ENCODE measurements at places on chromosomes 3 and 15.

GRCh38 chr3:122033023-122033422 lies 11.0 kb upstream of the ILDR1 start:
- no peak for DNase-seq

DNA sequence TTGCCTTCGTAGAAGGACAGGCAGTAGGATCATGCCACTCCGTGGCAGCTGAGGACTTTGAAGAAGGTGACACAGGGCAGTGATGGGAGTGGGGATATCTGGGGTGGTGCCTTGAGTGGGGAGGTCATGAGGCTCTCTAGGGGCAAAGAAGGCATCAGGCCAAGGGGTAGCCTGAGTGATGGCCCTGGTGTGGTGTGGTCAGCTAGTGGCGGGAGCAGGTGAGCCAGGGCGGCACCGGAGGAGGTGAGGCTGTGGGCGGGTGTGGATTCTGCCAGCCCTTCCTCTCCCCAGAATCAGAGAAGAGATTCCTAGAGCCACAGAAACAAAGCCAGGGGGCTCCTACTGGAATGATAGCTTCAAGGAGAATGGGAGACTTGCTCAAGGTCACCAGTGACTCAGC lies 18.4 kb downstream of the WNT7A start:
- DNase-seq = no peak

DNA sequence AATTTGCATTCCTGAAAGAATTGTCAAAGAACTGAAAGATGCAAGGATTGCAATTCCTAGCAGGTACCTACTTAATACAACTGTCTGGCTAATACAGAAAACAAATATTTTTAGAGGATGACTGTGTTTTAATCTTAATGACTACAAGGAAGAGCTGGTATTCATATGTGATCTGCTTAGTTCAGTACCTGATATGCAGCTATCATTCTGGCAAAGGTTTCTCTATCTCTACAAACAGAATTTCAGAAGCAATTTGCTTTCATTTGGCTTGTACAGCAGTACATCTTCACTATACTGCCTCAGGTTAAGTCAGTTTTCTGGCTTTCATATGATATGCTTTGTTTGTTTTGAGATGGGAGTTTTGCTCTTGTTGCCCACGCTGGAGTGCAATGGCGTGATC lies 51.3 kb downstream of the TBL1XR1 start:
- no peak for DNase-seq

DNA sequence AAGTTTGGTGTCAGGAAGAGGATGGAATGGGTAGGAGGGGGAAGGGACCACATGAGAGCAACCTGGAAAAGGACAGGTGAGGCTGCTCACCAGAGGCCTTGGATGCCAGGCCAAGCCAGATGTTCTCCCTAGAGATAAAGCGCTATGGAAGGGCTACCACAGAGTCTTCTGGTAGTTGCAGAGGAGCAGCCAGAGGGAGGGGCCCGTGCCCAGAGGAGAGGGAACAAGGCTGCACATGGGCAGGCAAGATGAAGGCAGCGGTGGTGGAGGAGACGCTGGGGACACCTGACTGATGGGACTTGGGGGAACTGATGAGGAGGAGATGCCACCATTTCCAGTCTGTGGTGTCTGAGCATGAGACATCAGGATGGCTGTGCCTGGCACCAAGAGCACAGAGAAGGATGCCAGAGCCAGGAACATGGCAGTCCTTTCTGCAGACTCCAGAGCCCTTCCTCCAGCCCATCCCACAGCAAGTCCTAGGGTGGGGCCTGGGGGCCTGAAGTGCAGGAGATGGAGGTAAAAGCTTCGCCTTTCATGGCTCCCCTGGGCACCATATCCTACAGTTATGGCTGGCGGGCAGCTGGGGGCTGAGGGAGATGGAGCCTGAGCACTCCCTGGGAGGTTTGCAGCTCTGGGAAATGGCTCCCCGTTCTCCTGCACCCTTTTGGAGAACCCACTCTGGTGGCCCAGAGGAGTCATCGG lies 103.0 kb downstream of the ETFA start:
- DNase-seq = no peak

DNA sequence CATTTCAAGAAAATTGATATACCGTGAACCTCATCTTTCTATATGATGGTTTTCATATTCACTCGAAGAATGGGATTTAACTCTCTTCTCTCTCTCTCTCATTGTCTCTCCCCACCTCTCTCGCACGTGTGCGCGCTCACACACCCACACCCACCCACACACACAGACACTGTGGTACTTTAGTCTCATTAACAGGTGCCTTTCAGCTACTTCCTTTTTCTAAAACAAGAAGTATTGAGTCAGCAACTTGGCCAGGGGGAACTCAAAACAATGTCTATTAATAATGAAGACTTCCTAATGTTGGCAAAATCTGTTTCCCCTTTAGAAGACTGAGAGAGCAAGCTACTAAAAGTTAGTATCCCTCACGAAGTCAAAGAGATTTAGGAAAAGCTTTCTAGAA lies 150.7 kb downstream of the TMCO5A start:
- no peak for DNase-seq

DNA sequence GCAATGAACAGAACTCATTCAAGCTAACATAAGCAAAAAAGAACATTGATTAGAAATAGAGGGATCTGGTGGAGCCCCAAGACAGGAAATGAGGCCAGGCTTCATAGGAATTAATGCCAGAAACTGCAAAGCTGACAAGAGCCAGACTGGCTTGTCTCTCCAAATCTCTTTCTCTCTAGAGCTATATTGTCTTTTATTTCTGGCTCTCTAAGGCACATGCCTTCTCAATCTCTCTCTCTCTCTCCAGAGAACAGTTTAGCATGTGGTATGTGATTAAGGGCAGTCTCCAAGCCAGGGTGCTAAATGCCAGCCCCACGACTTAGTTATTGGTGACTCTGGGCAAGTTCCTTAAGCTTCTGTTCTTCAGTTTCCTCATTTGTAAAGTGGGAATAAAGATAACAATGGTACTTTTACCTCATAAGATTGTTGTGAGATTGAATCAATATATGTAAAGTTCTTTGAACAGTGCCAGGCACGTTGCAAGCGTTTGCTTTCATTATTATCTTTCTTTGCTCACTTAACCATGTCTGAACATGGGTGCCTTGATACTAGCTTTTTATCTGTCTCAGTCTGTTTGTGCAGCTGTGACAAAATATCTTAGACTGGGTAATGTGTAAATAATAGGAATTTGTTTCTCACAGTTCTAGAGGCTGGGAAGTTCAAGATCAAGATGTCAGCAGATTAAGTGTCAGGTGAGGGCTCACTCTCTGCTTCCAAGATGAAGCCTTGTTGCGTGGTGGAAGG lies 123.2 kb downstream of the BDH1 start:
- no peak for DNase-seq

GRCh38 chr15:42707873-42708544 lies 28.9 kb downstream of the CDAN1 start:
- DNase-seq = no peak

DNA sequence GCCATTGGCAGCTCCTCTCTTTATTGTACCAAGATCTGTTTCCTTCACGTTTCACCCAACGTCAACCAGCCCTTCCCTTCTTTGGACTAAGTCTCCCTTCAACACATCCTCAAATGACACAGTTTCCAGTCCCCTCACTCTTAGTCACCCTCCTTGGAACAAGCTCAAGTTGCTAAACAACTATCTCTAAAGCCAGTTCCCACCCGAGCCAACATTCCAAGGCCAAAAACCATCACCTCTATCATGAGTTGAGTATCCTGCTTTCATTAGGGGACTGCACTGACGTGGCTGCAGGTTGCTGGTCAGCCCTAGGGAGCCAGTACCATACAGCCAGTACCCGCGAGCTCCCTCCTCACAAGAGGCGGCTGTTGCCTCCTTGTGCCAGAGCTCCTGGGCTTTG lies 73.8 kb downstream of the LIPC start:
- no peak for DNase-seq

- DNase-seq = no peak
Measured at GRCh38 chr15:53260647-53261046, 470.5 kb upstream of the ONECUT1 start.

DNA sequence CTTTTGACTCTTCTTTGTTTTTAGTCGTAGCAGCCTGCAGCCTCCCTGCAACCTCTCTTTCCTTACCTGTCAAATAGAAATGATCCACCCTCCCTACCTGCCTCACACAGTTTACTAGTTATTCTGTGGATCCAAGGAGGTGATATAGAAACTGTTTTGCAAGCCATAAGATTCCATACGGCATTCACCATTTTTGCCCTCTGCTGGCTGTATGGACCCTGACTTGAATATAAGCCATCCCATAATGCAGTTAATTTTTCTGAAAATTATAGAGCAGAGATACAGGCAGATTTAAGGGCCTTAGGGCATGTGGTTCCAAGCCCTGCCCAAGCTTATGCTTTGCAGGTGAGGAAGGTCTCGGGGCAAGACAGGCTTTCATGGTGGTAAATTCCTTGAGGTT lies 63.8 kb downstream of the CPN2 start:
- no peak for DNase-seq

DNA sequence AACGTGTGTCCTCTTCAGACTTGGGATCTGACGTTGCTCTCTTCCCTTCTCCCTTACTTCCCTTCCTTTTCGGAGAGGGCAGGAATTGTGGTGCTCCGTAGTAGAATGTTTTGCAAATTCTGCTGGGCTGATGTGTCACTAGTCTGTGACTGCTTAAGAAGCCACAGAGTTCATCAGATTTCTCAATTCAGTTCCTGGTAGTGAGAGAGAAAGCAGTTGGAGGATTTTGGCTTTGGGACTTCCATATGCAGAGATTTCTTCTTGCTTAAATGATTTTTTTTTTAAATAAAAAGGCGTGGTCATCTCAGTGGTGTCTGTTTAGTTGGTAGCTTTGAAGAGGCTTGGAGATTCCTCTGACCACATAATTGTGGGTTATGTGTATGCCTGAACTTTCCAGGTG lies 10.1 kb downstream of the CEMIP start:
- DNase-seq = no peak

DNA sequence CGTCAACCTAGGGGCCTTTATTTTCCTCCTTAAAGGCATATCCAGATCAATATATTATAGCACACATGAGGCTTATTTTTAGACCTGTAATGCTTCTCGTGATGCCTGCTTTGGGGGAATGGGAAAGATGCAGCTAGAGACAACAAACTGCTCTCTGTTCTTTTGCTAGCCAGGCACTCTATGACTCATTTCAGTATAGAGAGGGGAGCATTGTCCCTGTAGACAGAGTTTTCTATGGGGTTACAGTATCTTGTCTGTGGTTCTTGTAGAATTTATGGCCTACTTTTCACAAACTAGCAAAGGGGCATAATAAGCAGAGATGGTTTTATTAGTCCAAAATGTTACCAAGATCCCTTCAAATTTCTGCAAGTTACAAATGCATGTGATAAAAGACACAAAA lies 305.6 kb downstream of the LSAMP start:
- DNase-seq = no peak

GRCh38 chr3:138097192-138098172 lies 17.9 kb downstream of the DZIP1L start:
- no peak for DNase-seq

DNA sequence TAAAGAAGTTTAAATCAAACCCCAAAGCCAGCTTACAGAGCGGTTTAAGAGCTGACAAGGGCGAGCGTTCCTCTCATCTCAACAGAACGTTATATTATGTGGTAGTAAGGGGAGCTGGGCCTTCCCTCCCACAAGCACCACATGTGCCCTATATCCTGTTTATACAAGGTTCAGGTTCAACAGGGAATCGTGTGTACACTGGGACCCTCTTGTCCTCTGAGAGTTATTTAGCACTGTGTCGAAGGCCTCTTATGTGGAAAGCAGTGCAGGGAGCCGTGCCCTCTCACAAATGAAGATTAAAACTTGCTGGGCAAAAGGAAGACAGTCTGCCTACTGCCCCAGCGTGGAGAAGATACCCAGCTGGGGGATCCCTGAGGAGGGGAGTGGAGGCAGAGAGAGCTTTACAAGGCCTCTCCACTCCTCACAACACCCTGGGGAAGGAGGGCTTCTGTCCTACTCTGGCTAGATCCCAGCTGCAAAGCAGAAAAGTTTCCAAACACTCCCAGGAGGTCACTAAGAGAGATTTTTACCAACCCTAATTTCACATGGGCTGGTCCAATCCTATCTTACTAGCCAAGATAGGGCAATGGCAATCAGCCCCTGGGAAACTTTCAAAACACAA lies 2.9 kb downstream of the TLE3 start:
- peak; percentile 26 for DNase-seq

DNA sequence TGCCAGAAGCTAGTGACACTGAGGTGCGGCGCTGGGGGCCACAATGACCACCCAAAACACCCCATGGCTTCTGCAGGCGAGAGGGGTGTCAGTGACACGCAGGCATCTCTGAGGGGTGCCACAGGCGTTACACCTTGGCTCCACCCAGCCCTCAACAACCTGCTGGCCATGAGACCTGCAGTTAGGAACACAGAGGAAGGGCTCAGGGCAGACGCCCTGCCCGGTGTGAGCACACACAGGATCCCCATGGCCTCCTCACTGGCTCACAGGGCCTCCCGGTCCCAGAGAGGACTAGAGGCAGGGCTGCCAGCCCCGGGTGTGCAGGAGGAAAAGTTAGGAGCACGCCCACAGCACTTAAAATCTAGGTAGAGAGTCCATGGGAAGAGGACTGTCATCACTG lies 35.1 kb downstream of the CYFIP1 start:
- no peak for DNase-seq

DNA sequence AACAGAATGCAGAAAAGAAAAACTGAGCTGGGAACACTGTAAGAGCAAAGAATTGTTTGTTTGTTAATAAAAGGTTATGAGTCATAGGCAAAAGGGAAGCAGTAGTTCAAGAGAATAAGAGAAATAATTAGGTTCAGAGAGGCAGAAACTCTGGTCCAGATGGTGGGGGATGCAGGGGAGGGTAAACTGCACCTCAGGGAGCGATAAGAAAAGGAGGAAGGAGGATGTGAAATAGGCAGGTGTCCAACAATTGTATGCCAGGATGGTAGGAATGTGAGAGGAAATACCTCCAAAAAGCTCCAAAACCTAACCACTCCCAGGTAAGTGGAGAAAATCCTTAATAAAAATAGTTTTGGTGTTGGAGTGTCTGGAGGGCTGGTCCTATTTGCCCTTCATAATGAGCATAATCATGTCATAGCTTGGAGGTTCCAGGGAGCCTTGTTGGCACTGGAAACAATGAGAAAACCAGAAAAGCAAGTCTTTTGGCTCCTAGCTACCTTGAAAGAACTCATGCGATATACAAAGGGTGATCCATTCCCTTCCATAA lies 405.4 kb upstream of the TBL1XR1 start:
- DNase-seq = peak; percentile 61

- no peak for DNase-seq
Measured at GRCh38 chr3:14472471-14473351, 67.4 kb downstream of the GRIP2 start.

DNA sequence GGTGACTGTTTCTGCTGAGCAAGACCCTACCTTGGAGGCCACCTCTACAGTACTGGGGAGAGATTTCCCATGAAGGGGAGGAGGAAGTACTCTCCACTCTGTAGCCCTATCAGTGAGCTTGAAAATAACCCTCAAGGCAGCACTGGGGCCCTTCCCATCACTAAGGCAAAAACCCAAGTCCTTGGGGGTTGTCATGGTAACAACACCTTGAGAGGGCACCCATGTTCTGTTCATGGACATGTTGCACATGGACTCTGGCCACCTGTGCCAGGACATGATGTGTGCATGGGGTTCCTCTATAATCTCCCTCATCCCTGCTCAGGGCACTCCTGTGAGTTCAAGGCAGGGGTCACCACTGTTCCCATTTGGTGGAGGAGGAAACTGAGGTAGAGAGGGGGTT lies 10.9 kb upstream of the CDC25A start:
- DNase-seq = no peak

GRCh38 chr3:3296979-3297381 lies 117.5 kb upstream of the CRBN start:
- no peak for DNase-seq

All from DMS79 treated with DMSO at 0.1 percent for 48 hours (cell line).